ENCODE measurements at places on chromosomes 6 and 20. TPM values are rescaled to one million over a fixed set of nuclear protein-coding genes. Genes with fewer than 3 reads are reported as not detected.

DNA sequence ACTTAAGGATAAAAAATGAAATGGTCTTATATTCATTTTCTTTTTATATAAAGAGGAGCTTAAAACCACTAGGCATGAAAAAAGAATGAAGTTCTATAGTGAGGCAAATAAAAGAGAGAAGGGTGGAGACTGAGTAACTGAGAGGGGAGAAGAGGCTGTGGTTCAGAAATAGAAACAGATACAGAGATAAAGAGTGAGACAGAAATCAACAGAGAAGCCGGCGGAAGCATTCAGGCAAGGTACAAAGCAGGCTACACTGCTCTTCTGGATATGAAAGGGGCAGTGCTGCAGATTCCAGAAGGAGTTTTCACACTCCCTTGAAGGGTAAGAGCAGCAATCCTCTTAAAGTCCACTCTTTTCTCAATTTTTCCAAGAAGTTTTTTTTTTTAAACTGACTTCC is 29.9 kb downstream of the NFATC2 start:
- peak; percentile 44 for DNase-seq

DEFB125 gene
- not detected for total RNA-seq

COL9A1 gene
- not detected for total RNA-seq

DNA sequence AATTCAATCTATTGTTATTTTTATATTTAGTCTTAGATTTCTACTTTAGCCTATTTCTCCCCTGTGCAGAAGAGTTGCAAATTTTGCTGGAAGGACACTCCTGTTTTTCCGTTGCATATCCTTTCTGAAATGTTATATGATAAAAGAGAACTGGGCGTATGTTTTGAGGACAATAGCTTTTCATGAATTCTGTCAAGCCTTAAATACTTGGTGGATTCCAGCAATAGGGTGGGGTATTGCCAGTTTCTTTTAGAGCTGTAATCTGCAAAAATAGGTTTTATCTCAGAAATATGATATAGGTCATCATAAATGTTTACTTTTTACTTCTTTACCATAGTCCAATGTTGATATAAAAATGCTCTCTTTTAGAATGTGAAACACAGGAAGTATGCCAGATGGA is 42.0 kb downstream of the VTA1 start:
- no peak for DNase-seq

DNA sequence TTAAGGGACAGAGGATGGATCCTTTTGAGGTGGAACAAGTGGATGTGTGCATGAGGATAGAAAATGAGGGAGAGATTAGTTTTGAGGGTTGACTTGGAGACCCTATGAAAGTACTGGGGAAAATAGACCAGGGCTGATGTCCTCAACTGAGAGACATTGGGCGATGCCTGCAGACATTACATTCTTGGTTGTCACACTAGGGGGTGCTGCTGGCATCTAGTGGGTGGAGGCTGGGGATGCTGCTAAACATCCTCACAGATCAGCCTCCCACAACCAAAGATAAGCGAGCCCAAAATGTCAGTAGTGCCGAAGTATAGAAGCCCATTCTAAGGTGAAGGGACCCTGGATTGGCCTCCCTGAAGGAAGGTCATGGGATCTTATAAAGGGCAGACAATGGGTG is 63.3 kb downstream of the MOCS1 start:
- no peak for DNase-seq

DNA sequence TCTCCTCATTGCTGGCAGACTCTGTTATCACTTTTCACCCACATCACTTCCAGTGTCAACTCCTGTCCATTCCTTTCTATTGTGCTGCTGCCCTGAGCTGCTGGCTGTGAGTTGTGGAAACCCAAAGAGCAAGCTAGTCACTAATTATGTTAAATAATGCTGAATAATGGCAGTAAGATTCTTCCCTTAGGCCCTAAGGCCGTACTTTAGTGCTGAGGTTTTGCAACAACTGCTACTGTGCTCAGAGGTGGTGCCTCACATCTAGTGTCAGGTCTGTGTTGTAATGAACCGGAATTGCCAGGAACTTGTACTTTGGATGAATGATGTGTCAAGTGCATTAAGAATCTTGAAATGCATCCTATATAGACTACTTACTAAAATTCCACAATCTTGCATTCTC is 372.2 kb upstream of the RNF217 start:
- no peak for DNase-seq

GRCh38 chr6:167350731-167351655 is 26.1 kb downstream of the TTLL2 start:
- DNase-seq, result peak; percentile 76

DNA sequence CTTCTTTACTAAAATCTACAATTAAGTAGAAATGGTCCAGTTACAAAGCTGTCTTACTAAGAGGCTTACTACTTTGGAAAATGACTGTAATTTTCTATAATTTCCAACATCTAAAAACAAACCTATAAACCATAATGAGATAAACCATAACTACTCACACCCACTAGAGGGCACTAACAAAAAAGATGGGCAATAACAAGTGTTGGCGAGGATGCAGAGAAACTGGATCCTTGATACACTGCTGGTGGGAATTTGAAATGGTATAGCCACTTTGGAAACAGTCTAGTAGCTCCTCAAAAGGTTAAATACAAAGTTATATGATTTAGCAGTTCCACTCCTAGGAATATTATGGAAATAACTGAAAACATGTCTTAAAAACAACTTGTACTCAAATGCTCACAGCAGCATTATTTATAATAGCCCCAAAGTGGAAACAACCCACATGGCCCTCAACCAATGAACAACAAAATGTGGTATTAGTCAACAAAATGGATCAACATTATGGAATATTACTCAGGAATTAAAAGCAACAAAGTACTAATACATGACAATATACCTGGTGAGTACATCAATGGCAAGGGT is 50.6 kb downstream of the GJA10 start:
- peak; percentile 26 for DNase-seq

AURKA gene
- total RNA-seq, result 1.1 TPM

DNA sequence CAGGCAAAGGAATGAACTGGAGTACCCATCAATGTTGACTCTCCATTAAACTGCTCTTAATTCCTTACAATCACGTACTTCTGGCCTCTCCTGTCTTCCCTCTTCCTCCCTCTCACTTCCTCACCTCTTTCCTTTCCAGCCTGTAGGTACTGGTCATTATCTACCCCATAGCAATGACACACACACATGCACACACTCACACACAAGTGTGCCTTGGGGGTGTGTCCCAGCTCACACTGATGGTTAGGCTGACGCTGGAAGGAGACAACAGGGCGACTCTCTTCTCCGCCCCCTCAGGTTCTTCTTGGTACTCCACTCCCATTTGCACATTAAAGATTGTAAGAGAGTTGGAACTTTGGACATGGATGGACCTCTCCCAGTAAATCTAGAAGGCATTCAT is 14.0 kb upstream of the SERPINB9 start:
- no peak for DNase-seq

GRCh38 chr6:26183237-26183580 is 96.0 kb downstream of the HFE start:
- no peak for DNase-seq

NKX2-4 gene
- not detected for total RNA-seq

SULF2 gene
- total RNA-seq, result 18.1 TPM

- DNase-seq, result no peak
Observed at GRCh38 chr6:170174124-170174770, 116.6 kb downstream of the DLL1 start.

HTR1B gene
- not detected for total RNA-seq

GRCh38 chr6:41997456-41997855 is 52.9 kb upstream of the TAF8 start:
- DNase-seq, result no peak

TRIM10 gene
- total RNA-seq, result 0.12 TPM

- DNase-seq, result no peak
Observed at GRCh38 chr20:14193885-14194284, 143.5 kb downstream of the FLRT3 start.

- DNase-seq, result no peak
Observed at GRCh38 chr6:18306977-18307376, 42.6 kb upstream of the DEK start.

GRCh38 chr6:2101213-2101612 is 144.2 kb downstream of the GMDS start:
- DNase-seq, result no peak

DNA sequence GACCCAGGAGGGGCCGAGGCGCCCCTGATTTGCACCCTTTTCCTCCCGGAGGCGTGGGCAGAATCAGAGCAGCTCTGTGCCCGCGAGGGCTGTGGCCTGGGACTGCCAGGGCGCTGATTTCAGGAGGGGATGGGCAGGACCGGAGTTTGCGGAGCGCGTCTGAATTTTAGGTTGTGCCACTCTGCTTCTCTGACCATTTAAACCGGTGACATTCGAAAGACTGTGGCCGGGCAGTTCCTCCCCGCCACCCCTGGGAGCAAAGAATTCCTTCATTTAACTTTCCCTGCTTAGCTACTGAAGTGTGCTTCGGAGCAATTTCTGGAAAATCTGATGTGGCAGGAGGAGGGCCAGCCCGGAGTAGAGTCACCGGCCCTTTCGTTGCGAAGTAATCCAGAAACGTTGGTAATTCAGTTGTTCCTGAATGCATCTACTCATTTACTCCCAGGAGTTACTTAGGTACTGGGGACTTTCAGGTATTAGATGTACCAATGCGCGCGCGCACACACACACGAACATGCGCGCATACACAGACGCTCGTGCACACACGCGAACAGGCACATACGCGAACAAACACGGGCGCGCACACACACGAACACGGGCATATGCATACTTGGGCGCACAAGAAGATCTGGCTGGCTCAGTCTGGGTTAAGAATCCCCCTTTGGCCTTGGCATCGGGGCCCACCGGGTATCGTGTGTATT is 568 bp downstream of the CCDC170 start:
- DNase-seq, result no peak

DNA sequence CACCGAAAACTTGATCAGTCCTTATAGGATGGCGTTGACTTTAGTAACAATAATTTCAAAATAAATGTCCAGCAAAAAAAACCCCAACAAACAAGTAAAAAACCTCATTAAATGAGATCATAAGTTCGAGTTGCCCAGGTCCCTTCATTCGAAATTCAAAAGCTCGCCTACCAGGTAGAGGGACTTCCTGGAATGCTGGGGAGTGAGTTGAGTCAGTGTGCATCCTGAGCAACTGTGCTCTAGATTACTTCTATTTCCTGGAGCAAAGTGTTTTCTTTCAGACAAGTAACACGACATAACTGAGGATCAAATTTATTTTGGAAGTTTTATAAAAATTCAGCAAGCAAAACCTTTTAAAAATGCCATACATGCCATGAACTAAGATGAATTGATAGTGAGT is 511.9 kb upstream of the CITED2 start:
- DNase-seq, result no peak

- no peak for DNase-seq
Observed at GRCh38 chr6:113732384-113732966, 124.7 kb upstream of the MARCKS start.

GRCh38 chr6:56764081-56764566 is 121.4 kb upstream of the DST start:
- DNase-seq, result no peak

- no peak for DNase-seq
Observed at GRCh38 chr6:23424584-23424983, 701.4 kb upstream of the NRSN1 start.

GRCh38 chr6:33623895-33624381 is 2.8 kb downstream of the ITPR3 start:
- DNase-seq, result no peak

DNA sequence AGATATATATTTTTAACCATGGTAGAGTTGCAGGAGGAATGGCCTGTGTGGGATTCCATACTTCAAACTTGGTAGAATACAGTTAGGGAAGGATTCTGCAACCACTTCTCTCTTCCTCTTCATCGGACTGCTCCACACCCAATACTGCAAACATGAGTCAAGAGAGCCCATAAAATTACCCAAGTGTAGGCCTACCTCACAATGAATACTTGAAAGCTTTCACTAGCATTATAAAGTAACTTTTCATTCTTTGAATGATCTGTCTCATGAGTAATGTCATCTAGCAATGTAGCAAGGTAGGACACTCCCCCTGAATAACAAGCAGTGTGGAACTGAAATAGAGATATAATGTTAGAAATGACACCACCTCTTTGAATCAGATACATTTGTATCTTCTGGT is 79.4 kb downstream of the FOXC1 start:
- DNase-seq, result no peak

C20orf144 gene
- 0.24 TPM for total RNA-seq

PRSS16 gene
- total RNA-seq, result 0.62 TPM

MCCD1 gene
- not detected for total RNA-seq

DNA sequence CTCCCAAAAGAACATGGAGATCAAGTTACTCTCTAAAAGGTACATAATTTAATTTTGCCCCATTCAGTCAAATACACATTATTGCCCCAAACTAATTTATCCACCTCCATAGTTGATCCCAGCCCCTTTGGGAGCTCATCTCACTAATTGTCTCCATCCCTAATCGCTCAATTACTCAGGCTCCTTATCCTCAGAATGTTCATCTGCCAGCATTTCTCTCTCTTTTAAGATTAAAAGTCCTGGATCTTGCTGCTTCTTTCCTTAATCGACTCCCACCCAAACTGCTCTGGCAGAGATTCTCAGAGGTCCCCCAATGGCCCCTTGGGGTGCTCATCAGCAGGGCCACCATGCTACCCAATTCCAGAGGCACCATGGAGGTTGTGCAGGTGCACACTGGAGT is 18.4 kb upstream of the NNAT start:
- no peak for DNase-seq

GRCh38 chr20:40493071-40493470 is 196.0 kb downstream of the MAFB start:
- no peak for DNase-seq

- DNase-seq, result no peak
Observed at GRCh38 chr6:153957394-153957793, 81.6 kb upstream of the OPRM1 start.

FLRT3 gene
- not detected for total RNA-seq

DNA sequence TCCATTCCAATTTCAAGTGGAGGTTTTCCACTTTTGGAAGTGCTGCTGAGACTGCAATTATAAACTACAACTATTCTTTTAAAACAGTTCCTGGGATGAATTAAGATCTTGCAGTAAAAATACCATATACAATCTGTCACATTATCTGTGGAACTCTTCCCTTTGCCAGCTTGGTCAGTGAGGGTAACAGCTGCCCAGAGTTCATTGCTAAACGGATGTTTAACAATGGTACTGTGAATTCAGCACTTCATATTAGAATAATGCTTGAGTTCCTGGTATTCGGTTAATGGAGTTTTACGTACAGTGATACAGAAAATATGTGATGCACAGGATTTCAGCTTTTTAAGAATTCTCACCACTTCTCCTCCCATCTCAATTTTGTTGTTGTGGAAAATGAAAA is 51.5 kb downstream of the KCNS1 start:
- no peak for DNase-seq

DNA sequence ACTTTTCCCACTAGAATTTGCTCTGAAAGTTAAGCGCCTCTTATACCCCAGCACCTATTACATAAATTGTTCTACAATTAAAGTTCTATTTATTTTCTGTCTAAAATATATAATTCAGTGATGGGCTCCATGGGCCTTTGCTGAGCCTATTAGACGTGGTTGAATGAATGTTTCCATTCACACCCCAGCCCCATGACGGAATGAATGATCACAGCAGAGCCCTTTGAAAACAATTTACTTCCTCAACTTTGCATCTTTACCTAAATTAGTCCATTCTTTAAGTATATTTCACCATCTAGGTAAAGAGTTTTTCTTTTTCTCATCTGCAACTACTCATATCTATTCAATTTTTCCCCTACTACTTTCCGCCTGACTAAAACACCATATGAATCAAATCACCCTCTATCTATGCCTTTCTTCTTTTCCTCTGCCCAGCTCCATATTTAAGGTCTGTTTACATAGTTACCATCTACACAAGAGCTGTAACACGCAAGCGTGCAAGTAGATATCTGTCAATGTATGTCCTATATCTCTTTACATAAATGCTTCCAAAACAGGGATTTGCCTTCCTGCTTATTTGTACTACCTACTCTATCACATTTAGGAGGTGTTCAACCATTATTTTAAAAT is 69.7 kb downstream of the ECT2L start:
- no peak for DNase-seq

Measured in naive thymus-derived CD4-positive, alpha-beta T cell (primary cell).